AG04450 (cell line): ENCODE measurements at places on chromosomes 2 and 18. TPM values are rescaled to one million over a fixed set of nuclear protein-coding genes. Genes with fewer than 3 reads are reported as not detected.

DNA sequence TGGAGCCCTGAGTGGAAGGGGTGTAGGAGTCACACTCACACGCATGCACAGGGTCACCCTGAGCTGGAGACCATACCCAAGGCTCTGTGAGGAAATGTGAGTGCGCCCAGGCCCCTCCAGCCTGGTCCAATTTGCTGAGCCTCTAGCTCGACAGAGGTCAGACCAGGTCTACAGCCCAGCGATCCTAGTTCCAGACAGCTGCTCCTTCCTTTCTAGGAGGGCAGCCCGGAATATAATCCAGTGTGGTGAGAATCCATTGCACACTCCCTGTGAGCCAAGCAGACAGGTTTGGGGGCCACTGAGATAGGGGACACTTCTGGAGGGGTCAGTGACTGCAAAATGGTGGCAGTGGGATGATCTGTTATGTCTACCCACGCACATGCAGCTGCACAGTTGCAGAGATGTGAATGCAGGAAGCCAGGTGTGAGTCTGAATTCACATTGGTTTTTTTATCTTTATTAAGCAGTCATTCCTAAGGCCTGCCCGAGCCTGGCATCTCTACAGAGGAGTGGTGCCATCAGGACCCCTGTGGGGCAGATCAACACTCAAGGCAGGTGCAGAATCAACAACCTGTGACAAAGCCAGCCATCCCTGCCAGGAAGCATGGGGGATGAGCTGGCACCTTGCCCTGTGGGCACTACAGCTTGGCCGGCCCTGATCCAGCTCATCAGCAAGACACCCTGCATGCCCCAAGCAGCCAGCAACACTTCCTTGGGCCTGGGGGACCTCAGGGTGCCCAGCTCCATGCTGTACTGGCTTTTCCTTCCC, at the start of gene GPR148:
Gene GPR148, plus strand, starts transcription at position 522 of the 768 bp plus-strand sequence. Its CDS starts 82 bp downstream, at position 604.
- DNase-seq, result no peak

TBR1 gene
- not detected in 2 replicates for polyA plus RNA-seq

WDR33 gene
- polyA plus RNA-seq, result 43.4 and 54.1 TPM in 2 replicates

DNA sequence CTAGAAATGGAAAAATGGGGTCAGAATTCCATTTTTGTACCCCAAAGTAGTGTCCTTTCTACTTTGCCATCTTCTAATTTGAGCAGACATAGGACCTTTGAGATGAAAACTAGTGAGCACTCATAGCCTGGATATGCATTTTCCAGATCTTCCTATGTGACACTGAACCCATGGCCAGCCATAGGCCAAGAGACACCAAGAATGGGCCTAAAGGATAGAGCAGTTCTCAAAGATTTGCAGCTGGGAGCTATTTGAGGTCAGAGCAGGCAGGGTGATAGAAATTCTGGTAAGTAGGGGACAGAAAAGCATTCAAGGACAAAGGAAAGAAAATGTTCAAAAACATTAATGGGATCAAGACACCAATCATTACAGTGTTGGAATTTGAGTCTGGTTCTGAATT, 332.8 kb downstream of the MYCN start:
- no peak for DNase-seq

GRCh38 chr18:33495278-33495677, 54.8 kb upstream of the CCDC178 start:
- DNase-seq, result no peak

GRCh38 chr2:145798419-145798818, 1278.5 kb upstream of the ZEB2 start:
- no peak for DNase-seq

GRCh38 chr2:33033606-33034081, 86.9 kb downstream of the LTBP1 start:
- peak; percentile 15 for DNase-seq

PLEK gene
- polyA plus RNA-seq, result 0.06 TPM in 2 replicates

IL37 gene
- not detected in 2 replicates for polyA plus RNA-seq

GRCh38 chr18:60110836-60111235, 211.0 kb downstream of the PMAIP1 start:
- no peak for DNase-seq

- DNase-seq, result no peak
Measured at GRCh38 chr2:233380132-233380895, 26.0 kb downstream of the DGKD start.
